ENCODE measurements at places on chromosomes 2 and 18.

DNA sequence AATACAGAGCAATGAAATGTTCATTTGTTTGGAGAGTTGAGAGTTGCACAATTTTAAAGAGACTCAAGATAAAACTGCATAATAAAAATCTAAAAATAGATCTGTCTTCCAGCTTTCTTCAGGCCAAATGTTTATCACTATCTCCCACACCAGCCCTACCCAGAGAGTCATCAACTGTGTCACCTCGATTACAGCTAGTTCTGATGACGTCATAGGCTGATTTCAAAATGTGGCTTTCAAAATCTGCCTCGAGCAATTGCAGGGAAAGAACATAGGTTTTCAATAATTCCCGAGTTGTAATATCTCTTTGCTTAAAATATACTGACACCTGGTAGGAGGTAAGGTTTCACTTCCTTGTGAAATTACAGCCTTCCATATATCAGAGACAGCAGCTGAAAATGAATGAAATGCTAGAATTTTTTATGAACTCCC is 677.6 kb upstream of the ID2 start:
- DNase-seq = peak; percentile 92

DNA sequence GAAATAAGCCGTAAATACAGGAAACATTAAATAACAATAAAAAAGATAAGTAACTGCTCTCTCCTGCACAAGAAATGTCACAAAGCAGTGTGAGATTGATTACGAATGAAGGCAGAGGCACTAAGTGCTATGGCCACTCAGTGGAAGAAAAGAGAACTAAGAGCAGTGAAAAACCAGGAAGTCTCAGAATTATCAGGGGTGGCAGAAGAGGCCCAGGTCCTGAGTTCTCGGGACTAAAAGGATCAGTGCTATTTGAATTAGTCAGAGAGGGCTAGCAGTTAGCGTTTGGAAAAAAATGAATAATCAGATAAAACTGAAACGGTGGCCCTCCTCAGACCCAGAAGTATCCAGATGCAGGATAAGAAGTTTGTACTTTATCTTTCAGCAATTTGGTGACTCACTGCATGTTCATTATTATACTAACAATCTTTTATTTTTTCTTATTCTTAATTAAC is 367.1 kb downstream of the ZEB2 start:
- peak; percentile 89 for DNase-seq

DNA sequence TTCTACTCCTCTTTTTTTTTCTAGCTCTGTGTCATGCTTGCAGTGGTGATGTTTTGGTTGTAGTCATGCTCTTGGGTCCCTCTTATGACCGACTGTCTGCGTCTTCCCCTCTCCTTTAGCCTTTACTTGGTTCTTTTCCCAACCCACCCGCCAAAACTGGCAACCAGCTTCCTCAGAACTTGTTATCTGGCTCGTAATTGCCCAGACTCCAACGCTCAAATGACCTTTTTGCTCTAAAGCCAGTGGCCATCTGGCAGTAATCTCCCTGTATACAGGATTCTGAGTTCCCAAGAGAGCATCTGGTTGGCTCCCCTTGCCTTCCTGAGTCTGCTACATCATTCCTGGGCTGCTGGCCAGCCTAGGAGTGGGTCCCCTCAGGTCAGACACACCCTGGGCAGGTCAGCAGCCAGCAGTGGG is 147.2 kb downstream of the MGAT5 start:
- DNase-seq = peak; percentile 38

DNA sequence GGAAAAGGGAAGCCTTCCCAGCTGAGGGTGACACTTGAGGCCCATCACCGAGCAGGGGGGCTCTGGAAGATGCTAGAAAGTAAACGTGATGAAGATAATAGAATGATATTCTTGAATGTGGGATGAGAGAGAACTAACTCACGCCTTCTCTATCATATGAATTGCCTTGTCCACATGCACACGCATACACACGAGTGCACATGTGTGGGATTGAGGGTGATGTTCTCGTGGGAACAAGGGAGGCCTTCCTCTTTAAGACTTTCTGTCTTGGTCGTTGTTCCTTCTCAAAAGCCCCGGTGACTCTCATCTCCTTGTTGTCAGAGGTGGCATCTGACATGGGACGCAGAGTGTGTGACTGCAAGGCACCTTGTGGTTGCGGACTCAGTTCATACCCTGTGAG is 436.9 kb downstream of the ZNF516 start:
- DNase-seq = no peak

DNA sequence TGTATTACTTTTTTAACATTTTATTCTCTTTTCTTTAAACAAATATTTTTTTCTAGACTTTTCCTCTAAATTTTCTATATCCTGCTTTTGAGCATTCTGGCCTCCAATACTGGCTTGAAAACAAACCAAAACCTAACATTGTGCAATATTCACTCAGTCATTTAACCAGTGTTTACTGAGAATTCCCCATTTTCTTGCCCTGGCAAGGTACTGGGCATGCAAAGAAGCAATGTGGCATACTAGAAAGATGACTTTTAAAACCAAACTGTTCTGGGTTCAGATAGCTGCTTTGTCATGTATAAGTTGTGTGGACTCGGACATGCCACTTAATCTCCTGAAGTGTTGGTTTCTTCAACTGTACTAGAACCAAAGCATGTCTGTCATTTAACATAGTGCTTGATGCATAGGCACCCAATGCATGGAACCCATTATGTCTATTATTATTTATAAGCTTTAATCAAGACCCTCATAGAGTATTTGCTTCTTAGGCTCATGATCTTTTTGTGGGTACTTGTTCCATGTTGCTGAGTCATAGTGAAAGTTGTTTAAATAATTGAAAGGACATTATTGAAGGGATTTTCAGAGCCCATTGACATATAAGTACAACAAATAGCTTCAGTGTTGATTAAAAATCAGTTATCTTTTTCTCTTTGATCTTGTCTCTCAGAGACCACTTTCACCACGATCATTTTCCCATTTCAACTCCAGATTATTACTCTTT is 185.4 kb upstream of the OSR1 start:
- peak; percentile 31 for DNase-seq

DNA sequence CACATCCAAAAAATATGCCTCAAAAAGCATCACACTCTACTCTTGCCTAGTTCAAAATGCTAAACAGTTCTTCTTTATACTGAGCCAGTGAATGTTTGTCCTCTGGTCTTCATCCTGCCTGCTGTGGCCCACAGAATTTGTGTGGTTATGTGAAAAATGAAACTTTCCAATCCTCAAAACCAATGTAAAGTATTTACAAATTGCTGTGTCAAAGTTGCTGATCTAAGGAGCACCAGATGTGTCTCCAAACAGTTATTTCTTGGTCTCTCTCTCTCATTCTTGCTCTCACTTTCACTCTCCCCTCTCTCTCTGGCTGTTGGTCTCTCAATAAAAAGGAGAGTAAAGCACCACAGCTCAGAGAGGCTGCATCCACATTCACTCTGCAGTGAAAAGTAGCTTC is 23.0 kb downstream of the EPHA4 start:
- DNase-seq = peak; percentile 45

- DNase-seq = no peak
These were observed 288.3 kb downstream of the CYP26B1 start for GRCh38 chr2:71859211-71859847.

DNA sequence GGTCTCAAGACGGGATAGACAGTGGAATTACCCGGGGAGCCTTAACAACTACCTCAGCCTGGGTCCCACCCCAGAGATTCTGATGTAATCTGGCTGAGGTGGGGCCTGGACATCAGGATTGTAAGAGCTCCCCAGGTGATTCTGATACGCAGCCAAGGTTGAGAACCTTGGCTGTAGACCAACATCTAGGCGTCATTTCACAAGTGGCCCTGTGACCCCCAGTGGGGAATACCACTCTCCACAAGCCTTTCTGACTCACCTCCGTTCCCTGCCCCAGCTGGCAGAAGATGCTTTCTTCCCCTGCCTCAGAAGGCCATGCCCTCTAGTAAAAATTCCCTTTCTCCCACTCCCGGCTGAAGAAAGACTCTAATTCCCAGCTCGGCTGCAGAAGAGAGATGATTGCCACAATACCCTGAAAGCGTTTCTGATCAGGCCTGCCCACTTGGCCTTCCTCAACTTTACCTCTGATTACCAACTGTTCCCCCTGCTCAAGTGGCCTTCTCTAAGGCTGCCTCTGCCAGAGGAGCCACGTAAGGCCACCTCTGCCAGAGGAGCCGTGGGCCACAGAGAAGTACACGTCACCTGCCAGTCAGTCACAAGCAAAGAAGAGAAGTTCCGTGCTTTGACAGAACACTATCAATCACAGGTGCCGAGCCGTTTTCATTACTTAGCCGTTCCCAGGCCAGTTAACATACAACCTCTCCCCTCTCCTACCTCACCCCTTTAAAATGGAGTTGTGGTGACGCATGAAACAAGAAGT is 116.8 kb upstream of the PKDCC start:
- DNase-seq = peak; percentile 65

DNA sequence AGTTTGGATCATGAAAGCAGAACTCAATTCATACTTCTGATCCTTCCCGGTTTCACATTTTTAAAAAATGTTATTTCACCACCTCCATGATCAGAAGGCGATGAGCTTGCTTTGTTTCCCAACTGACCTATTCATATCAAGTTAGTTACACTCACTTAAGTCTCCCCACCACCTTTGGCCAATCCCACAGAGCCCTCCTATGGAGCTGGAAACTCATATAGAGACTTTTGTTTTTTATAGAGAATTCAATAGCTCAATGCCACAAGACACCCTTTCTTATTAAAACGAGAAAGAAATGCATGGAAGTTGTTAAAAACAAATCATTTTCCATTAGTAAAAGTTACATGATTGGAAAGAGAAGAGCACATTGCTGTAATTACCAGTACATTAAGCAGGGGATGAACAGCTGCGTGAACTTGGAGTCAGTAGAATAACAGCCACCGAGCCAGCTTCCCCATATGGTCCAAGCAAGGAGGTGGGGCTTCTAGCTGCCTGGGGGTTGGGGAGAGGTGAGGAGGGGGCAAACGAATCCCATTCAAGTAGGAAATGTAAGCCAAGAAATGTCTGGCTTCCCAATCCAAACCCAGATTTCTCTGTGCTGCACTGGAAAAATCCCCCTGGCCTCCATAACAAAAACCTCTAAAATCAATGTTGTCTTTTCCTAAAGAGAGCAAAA is 614.5 kb downstream of the IRS1 start:
- DNase-seq = peak; percentile 73

DNA sequence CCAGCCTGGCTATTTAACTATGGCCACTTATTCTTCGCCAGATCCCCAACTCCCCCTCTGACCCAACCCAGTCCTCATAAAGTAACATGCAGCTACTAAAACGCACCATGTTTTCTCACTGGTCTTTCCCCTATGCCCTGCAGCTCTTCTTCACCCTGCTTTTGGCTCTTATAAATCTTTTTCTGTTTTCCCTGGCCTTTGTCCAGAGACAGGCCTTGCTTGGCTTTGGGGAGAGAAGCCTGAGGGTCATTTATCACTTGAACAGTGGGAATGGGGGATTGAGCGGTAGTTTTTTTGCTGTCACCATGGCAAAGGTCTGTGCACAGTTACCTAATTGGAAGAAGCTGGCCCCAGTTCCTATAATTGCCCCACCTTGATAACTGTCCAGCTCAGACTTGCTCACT is 202.9 kb upstream of the NT5C1B start:
- peak; percentile 50 for DNase-seq

GRCh38 chr2:64722291-64723044 is 68.8 kb upstream of the SERTAD2 start:
- no peak for DNase-seq

DNA sequence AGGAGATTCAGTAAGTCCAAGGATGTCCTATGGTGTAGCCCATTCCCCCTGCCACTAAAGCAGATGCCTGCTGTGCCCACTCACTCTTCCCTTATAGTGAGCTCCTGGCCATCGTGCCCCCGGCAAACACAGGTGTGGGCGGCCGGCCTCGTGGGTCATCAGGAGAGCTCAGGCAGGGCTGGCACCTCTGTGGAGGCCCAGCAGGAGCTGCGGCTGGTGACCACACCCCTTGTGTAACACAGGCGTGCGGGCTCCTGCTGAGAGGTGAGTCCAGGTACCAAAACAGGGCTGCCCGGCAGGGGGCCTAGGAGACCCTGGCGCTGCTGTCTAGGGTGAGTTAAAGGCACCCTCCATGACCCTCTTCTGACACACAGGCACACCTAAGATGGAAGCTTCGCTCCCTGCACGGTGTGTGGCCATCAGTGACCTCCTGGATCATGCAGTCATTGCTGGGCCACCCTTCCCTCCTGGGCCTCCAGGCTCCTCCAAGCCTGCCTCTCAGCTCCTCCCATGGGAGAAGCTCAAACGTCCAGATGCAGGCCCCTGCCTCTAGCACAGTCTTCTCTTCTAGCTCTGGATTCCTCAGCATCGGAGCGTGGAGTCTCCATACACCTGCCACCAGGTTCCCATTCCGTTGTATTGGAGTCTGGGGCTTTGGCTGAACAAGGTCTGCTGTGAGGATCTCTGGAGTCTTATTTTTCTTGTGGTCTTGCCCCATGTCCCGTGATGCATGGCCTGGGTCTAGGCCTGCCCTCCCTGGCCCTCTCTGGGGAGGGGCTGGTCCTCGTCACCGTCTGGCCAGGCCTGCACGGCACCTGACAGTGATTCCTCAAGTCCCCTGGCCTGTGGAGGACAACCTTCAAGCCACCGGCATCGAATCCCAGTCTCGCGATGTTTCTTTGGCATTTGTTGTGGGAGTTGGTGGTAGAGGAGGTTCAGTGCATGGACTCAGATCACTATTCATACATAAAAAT is 246.9 kb downstream of the ACKR3 start:
- DNase-seq = no peak

DNA sequence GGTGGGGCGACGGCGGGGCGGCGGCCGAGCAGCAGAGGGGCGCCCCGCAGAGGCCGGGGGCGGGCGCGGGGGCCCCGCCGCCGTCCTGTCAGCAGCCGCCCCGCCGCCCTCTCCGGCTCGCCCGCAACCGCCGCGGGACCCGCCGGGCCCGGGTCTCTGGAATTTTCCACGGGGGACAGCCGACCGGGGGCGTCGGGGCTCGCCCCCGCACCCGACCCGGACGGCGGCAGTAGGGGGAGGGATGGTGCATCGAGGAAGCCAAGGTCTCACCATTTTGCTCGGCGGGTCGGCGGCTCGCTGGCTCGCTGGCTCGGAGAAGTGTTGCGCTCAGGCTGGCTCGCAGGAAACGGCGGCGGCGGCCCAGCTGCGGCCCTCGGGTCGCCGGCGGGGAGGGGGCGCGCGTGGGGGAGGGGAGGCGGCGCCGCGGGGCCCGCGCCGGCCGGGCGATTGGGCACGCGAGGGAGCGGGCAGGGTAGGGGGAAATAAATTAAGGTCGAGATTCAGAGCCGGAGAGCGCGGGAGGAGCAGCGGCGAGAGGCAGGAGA is 405 bp downstream of the PPP3R1 start:
- DNase-seq = peak; percentile 28

GRCh38 chr2:234702731-234703225 is 205.9 kb upstream of the ARL4C start:
- DNase-seq = peak; percentile 70

- DNase-seq = no peak
These were observed 242.0 kb upstream of the STON1 start for GRCh38 chr2:48287976-48288375.

All from EH (cell line).